Upper lobe of left lung (tissue), 6 donors: ENCODE measurements at places on chromosomes 12 and 14. TPM values are rescaled to one million over a fixed set of nuclear protein-coding genes. Genes with fewer than 3 reads are reported as not detected.

METTL17 gene
- total RNA-seq = 39.2 TPM

- no peaks in the 10 kb centered on the region for H3K4me1 ChIP-seq
- H3K27ac ChIP-seq = no peak overlapping the region
- H3K27me3 ChIP-seq = no peaks in the 10 kb centered on the region
- no peak for DNase-seq
- no peak overlapping the region for H3K4me3 ChIP-seq
These were observed 277.0 kb downstream of the CEP128 start for GRCh38 chr14:80664576-80664975.

DNA sequence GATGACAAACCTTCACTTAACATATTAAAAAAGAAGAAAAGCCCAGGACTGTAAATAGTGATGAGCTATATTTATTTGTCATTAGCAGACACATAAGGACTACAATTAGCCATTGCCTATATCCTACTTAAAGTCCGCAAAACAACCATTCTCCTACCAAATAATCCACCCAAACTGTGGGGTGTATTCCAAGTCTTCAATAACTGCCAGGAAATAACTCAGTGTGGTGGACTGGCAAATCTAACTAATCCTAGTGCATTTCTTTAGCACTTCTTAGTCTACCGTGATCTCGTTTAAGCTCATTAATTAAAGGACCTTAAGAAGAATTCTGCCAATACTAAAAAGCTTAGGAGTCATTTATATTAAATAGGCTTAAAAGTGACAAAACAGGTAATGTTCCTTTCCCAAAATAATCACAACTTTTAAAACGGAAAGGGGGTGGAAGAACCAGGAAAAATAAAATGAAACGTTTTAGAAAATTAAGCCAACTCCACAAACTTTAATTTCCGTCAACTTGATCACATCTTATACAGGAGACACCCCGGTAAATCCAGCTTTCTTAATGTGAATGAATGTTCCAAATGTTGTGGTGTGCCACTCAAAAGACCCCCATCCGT is 1.8 kb downstream of the NOVA1 start:
- no peak for DNase-seq
- peak overlapping the region; percentile 61 for H3K4me3 ChIP-seq
- H3K36me3 ChIP-seq = no peaks in the 10 kb centered on the region
- no peaks in the 10 kb centered on the region for H3K4me1 ChIP-seq

GRCh38 chr12:41466802-41467201 is 278.7 kb downstream of the PDZRN4 start:
- H3K4me1 ChIP-seq = peaks cover 2% of the 10 kb centered on the region
- H3K36me3 ChIP-seq = no peaks in the 10 kb centered on the region
- H3K27me3 ChIP-seq = no peaks in the 10 kb centered on the region
- no peak overlapping the region for H3K4me3 ChIP-seq

DNA sequence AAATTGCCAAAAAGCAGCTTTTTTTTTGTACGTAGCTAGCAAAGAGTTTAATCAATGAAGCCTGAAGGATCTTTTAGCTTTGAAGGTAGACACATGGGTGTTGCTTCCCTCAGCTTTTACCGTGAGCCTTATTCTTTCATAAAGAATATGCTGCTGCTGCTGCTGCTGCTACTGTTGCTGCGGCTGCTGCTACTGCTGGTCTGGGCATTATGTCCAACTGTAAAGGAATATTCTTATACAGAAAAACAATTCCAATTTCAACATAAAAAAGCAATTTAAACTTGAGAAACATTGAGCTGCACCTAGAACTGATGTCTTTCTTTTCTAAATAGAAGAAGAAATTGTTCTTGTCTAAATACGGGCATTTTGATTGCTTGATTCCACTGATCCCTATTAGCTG is 38.9 kb upstream of the PPP1R12A start:
- no peaks in the 10 kb centered on the region for H3K27me3 ChIP-seq
- no peaks in the 10 kb centered on the region for H3K36me3 ChIP-seq

- H3K27ac ChIP-seq = no peak overlapping the region
- no peaks in the 10 kb centered on the region for H3K36me3 ChIP-seq
- H3K4me3 ChIP-seq = no peak overlapping the region
- H3K4me1 ChIP-seq = no peaks in the 10 kb centered on the region
These were observed 61.1 kb upstream of the FLRT2 start for GRCh38 chr14:85468816-85469215.

GRCh38 chr14:53766601-53767000 is 190.0 kb downstream of the BMP4 start:
- H3K4me1 ChIP-seq = no peaks in the 10 kb centered on the region
- H3K27ac ChIP-seq = no peak overlapping the region
- H3K27me3 ChIP-seq = no peaks in the 10 kb centered on the region
- no peak for DNase-seq

- no peaks in the 10 kb centered on the region for H3K36me3 ChIP-seq
- H3K4me1 ChIP-seq = peaks cover 16% of the 10 kb centered on the region
These were observed 192.8 kb upstream of the AMIGO2 start for GRCh38 chr12:47272412-47273190.

- no peak overlapping the region for H3K27ac ChIP-seq
- H3K4me1 ChIP-seq = no peaks in the 10 kb centered on the region
- H3K36me3 ChIP-seq = no peaks in the 10 kb centered on the region
- DNase-seq = no peak
These were observed 63.6 kb downstream of the RASSF8 start for GRCh38 chr12:26022043-26022442.

GRCh38 chr12:91100906-91101305 is 10.4 kb downstream of the LUM start:
- no peak overlapping the region for H3K4me3 ChIP-seq
- H3K4me1 ChIP-seq = no peaks in the 10 kb centered on the region
- no peak for DNase-seq

- no peak for DNase-seq
- no peak overlapping the region for H3K27ac ChIP-seq
- H3K27me3 ChIP-seq = no peaks in the 10 kb centered on the region
- H3K36me3 ChIP-seq = no peaks in the 10 kb centered on the region
- no peak overlapping the region for H3K4me3 ChIP-seq
These were observed 8.3 kb downstream of the PROX2 start for GRCh38 chr14:74867673-74868072.

GRCh38 chr12:42744539-42745182 is 155.1 kb upstream of the PRICKLE1 start:
- DNase-seq = no peak
- no peaks in the 10 kb centered on the region for H3K36me3 ChIP-seq
- H3K27ac ChIP-seq = no peak overlapping the region
- H3K4me3 ChIP-seq = no peak overlapping the region
- H3K27me3 ChIP-seq = no peaks in the 10 kb centered on the region

DNA sequence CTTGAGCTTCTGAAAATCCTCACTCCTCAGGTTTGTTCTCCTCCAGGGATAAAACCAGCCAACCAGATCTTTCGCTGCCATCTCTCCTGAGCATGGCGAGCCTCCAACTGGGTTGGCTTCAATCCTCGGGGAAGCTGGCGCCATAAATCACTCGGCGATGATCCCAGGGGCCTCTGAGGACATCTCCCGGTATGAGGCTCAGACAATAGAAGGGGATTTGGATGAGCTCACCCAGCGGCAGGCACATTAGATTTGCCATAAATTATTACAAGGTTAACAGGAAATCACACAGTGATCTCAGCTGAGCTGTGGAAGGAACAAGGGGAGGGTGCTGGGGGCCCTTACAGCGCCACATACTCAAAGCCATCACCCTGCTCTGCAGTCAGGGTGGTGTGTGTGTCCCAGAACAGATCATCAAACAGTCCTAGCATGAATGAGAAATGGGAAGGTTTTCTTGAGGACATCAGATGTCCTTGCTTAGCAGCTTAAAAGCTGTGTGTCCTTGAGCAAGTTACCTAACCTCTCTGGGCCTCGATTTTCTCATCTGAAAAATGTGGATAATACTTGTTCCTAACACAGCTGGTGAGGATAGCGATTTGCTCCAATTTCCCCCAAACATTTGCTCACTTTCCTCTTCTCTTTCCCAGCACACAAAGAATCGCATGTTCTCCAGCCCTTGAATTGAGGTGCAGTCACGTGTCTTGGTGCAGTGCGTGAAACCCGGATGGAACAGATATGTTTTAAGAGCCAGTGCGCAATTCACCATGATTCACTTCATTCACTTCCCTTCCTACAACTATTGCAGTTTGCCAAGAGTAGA is 142.8 kb downstream of the SCARB1 start:
- H3K27me3 ChIP-seq = no peaks in the 10 kb centered on the region
- H3K27ac ChIP-seq = peak overlapping the region; percentile 60
- H3K4me1 ChIP-seq = peaks cover 31% of the 10 kb centered on the region
- H3K4me3 ChIP-seq = no peak overlapping the region

DNA sequence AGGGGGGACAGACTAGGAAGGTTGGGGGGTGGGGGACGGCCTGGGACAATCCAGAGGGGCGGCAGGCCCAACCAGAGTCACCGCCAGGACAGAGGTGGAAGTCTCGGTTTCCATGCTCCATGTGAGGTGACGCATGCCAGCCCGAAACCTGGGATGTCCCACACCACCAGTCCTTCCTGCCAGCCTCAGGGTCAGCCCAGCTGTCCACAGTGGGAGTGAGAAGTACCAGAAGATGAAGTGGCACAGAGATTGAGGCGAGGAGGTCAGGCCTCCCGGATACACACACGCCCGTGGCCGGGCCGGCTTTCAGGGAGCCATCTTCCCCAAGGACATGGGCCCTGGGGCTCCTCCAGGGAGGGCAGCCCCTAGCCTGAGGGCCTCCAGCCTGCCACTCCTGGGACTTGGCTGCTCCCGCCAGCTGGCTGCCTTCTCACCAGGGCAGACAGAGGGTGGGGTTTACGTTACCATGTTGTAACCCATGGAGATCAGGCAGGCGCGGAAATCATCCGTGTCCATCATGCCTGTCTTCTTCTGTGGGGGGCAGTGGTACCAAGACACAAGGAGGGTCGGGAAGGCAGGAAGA is 85.2 kb upstream of the ZFP36L1 start:
- H3K27me3 ChIP-seq = no peaks in the 10 kb centered on the region
- H3K4me3 ChIP-seq = no peak overlapping the region
- no peak overlapping the region for H3K27ac ChIP-seq
- H3K36me3 ChIP-seq = peaks cover 68% of the 10 kb centered on the region
- peak; percentile 15 for DNase-seq

DNA sequence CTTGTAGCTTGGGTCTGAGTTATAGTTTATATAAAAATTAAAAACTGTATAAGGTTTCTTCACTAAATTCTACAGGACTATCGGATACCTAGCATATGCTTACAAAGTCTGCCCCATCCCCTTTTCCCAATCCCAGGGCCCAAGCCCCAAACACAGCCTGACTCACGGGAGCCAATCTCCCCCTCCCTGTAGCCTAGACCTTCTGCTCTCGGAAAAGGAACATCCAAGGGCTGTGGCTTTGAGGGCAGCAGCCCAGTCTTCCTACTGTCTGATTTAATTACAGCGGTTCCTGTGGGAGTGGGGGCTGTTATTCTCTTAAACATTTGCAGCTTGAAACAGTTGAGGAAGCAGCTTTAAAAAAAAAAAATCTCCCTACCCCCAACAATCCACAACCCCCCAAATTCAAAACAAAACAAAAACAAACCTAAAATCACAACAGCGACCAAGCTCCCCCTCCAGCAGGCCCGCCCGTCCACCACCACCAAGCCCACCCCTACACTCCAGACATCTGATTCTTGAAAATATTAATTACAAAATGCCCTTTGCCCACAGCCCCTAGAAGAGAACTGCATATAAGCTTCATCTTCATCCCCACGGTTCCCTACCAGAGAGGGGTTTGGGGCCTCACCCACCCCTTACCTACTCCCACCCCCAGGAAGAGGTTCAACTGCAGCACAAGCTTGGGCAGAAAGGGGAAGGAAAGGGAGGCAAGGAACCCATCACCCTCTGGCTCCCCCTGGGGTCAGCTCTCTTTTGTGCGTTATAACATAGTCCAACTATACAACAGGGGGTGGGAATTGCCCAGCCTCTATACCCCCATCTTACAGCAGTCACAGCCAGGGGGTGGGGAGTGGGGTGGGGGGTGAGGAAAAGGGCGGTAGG is 1.1 kb upstream of the PRKAG1 start:
- H3K27ac ChIP-seq = peak overlapping the region; percentile 97
- peak overlapping the region; percentile 83 for H3K4me3 ChIP-seq
- peaks cover 20% of the 10 kb centered on the region for H3K36me3 ChIP-seq
- peaks cover 5% of the 10 kb centered on the region for H3K4me1 ChIP-seq
- DNase-seq = no peak
- no peaks in the 10 kb centered on the region for H3K27me3 ChIP-seq

DNA sequence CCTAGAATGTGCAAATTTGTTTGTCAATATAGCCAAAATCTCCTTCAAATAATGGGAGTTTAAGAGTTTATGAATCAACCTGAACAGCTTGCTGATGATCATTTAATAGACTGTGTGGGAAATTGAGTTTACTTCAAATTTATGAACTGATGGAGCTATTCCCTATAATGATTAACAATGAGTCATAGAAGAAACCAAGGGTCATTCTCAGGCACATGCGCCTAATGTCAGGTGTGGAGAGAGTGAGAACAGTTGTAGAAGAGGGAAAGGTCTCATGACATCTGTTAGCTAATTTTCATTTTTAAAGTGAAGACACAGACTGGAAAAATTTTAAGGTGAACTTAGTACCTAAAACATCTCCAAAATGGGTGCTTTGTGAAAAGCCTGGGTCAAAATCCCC is 191.8 kb downstream of the BMP4 start:
- no peak overlapping the region for H3K4me3 ChIP-seq
- no peaks in the 10 kb centered on the region for H3K36me3 ChIP-seq
- H3K27me3 ChIP-seq = no peaks in the 10 kb centered on the region
- no peak for DNase-seq

- no peak for DNase-seq
- no peak overlapping the region for H3K27ac ChIP-seq
- H3K36me3 ChIP-seq = no peaks in the 10 kb centered on the region
- H3K27me3 ChIP-seq = no peaks in the 10 kb centered on the region
- H3K4me3 ChIP-seq = no peak overlapping the region
These were observed 460.8 kb downstream of the BCAT1 start for GRCh38 chr12:24488091-24488596.

- H3K4me3 ChIP-seq = no peak overlapping the region
- DNase-seq = no peak
- H3K27me3 ChIP-seq = no peaks in the 10 kb centered on the region
- peaks cover 5% of the 10 kb centered on the region for H3K4me1 ChIP-seq
These were observed 211.9 kb downstream of the TTC8 start for GRCh38 chr14:89036371-89036770.

- no peak overlapping the region for H3K4me3 ChIP-seq
- DNase-seq = no peak
- H3K36me3 ChIP-seq = no peaks in the 10 kb centered on the region
- no peak overlapping the region for H3K27ac ChIP-seq
- H3K4me1 ChIP-seq = no peaks in the 10 kb centered on the region
These were observed 10.8 kb upstream of the KRT8 start for GRCh38 chr12:52915637-52916036.

DNA sequence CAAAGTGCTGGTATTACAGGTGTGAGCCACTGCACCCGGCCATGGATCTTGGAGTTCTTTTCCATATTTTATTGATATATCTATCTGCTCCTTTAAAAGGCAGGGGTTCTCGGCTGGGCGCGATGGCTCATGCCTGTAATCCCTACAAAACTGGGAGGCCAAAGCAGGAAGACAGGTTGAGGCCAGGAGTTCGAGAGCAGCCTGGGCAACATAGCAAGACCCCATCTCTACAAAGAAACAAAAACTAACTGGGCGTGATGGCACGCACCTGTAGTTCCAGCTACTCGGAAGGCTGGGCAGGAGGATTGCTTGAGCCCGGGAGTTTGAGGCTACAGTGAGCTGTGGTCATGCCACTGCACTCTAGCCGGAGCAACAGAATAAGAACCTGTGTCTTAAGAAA is 12.1 kb upstream of the GAPDH start:
- no peak overlapping the region for H3K27ac ChIP-seq
- H3K4me3 ChIP-seq = no peak overlapping the region
- no peaks in the 10 kb centered on the region for H3K27me3 ChIP-seq
- peaks cover 33% of the 10 kb centered on the region for H3K36me3 ChIP-seq
- no peak for DNase-seq

- DNase-seq = no peak
- no peaks in the 10 kb centered on the region for H3K27me3 ChIP-seq
- no peaks in the 10 kb centered on the region for H3K4me1 ChIP-seq
- no peaks in the 10 kb centered on the region for H3K36me3 ChIP-seq
- no peak overlapping the region for H3K27ac ChIP-seq
These were observed 990.3 kb downstream of the AACS start for GRCh38 chr12:126055521-126055920.
